ENCODE measurements at places on chromosomes 3 and 15.

DNA sequence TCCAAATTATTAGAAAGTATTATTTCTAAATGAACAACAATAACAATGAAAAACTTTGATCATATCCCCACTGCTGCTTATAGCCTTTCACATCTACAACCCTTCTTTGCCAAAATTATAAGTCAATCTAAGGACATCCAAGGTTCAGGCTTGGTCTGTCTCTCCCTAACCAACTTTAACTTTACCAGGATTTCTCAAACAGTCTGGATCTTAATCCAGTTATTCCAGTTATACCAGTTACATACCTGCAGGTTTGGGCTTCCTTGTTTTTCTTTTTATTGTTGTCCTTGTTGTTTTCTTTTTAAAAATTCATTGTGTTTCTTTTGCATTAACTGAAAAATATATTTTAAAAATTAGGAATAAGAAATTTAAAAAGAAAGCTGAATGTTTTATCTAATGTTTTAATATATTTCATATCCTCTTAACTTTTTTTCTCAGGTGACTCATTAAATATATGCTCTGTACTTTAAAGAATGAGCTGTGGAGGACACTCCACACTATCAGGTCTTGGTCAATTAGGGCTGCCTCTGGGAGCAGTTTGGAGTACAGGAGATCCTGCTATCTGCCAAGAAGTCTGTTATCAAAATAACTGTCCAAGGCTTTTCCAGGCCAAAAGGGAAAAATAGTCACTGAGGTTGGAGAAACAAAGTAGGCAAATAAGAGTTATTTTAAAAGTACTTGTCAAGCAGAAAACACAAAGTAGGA lies 421.4 kb downstream of the EPHA6 start:
- DNase-seq: no peak

- DNase-seq: peak; percentile 20
Measured at GRCh38 chr15:94026458-94027304, 204.7 kb upstream of the MCTP2 start.

- no peak for DNase-seq
Measured at GRCh38 chr3:136069933-136070332, 104.4 kb downstream of the PPP2R3A start.

DNA sequence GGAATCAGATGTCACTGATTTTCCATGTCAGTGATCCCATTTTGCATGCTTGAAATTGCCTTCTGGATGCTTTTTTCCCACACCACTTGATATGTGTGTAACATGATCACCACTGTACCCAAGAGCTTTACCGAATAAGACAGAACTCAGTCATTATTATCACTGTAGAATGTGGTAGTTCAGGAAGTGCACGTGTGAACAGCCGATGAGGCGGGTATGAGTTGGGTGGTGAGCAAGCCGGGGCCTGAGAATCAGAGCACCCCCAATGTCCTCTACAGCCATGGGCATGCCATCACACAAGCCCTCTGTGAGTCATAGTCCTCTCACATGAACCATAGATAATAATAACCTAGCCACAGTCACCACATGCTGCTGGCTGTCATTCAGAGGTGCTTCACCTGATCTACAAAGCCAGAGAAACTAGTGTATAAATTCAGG lies 470.8 kb downstream of the SOX2 start:
- DNase-seq: peak; percentile 91

DNA sequence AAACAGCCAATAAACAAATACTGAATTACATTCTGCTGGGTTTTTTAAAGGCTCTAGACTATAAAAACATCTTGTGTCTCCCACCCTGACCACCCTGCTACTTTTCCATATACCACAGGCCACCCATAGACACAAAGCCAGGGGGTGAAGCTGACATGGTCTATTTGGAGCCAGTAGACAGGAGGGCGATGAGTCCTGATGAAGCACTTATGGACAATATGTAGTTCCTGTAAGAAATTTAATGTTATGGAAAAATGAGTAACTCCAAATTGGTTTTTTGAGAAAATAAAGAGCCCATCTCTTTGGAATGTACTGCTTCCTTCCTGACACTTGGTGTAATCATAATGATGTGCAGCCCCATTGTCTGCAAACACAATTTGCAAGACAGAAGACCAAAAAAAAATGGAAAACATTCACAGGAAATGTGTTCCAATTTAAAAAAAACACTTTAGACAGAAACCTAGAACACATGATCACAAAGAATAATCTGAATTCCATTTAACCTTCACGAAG lies 11.8 kb downstream of the SSR3 start:
- DNase-seq: no peak

GRCh38 chr3:65581313-65581712 lies 457.4 kb downstream of the MAGI1 start:
- DNase-seq: no peak

DNA sequence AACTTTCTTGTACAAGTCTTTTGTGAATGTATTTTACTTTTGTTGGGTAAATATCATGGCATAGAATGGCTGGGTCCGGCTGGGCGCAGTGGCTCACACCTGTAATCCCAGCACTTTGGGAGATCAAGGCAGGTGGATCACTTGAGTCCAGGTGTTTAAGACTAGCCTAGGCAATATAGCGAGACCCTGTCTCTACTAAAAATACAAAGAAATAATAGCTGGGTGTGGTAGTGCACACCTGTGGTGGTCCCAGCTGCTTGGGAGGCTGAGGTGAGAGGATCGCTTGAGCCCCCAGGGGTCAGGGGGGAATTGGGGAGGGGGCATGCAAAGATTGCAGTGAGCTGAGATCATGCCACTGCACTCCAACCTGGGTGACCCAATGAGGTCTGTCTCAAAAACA lies 52.9 kb downstream of the ANP32A start:
- DNase-seq: no peak

DNA sequence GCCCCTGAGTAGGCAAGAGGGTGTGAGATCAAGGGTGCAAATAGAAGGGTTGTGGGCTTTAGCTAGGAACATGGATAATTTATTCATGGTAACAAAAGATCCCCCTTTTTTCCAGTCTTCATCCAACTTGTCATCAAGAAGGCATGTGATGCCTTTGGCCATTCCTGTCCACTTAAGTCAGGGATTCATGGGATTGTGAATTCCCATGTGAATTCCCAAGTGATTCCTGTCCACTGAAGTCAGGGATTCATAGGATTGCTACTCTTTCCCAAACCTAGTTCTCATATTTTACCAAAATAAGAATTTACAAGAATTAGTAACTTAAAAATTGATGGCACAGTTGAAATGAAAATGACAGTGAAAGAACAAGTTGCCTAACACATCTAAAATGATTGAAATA lies 40.8 kb downstream of the HMG20A start:
- peak; percentile 72 for DNase-seq

DNA sequence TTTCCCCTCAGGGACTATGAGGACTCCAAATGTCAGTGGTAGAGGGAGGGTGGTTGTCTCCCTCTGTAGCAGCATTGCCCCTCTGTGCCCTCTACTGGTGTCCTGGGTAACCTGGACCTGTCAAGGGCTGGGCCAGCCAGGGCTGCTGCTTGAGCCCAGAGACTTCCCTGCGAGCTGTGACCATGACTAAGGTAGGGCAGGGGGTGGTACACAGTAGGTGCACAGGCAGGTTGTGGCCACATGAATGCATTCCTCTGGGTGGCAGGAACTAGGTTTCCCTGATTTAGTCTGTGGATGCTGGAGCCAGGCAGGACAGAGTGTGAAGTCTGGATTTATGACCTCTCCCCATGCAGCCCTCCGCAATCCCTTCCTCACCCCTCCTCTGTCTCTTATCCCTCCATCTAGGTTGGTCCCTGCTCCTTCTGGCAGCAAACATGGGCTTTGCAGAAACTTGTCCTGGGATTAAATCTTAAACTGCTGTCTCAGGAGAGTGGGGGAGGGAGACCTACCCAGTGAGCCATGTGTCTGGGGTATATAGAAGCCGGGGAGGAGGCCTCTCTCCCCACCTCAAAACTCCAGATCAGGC lies 8.7 kb upstream of the SEMA3F start:
- no peak for DNase-seq

DNA sequence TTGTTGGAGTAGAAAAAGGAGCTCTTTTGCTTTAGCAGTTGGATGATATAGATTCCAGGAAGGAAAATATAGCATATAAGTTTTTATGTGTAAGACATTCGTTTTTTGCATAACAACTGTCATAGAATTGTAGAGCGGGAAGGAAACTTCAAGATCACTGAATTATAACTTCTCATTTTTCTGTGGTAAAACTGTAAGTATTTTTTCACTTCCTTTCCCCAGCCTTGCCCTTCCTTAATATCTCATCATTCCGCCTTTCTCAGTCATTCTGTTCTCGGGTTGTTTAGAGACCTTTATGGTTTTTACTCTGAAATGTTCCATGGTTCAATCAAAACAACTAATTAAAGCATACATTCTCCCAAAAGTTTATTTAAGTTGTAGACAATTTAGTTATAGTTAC lies 1.1 kb downstream of the EAF2 start:
- DNase-seq: no peak

DNA sequence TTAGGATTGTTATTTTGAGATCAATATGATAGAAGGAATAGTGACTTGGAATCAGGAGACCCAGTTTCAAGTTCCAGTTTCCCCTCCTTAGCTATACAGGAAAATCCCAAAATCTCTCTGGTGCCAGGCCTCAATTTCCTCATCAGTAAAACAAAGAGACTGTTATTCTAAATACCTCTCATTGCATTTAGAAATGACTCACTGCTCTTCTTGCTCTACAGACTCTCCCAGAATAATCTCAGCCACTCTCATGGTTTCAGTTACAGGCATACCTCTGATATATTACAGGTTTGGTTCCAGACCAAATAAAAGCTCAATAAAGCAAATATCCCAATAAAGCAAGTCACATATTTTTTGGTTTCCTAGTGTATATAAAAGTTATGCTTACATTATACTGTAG lies 28.3 kb downstream of the IMPG2 start:
- peak; percentile 22 for DNase-seq

- no peak for DNase-seq
Measured at GRCh38 chr3:59817511-59817910, 767.7 kb upstream of the CFAP20DC start.

GRCh38 chr15:39639037-39639436 lies 58.2 kb downstream of the THBS1 start:
- no peak for DNase-seq

DNA sequence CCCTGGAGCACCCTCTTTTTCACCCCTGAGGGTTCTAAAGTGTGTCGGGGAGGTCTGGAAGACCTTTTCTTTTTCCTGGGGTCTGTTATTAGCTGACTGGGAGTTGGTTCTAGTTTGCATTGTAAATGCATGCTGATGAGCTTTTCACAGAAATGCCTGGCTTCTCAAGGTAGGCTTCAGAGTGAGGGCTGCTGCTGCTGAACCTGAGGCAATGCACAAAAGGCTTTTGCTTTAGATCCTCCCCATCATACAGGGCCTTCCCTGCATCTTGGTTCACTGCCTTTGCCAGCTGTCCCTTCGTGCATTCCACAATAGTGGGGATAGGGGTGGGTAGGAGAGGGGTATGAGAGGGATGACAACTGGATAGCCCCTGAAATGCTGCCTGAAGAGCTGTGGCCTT lies 46.6 kb downstream of the FAH start:
- no peak for DNase-seq
